ENCODE measurements at places on chromosomes 3 and 15.

DNA sequence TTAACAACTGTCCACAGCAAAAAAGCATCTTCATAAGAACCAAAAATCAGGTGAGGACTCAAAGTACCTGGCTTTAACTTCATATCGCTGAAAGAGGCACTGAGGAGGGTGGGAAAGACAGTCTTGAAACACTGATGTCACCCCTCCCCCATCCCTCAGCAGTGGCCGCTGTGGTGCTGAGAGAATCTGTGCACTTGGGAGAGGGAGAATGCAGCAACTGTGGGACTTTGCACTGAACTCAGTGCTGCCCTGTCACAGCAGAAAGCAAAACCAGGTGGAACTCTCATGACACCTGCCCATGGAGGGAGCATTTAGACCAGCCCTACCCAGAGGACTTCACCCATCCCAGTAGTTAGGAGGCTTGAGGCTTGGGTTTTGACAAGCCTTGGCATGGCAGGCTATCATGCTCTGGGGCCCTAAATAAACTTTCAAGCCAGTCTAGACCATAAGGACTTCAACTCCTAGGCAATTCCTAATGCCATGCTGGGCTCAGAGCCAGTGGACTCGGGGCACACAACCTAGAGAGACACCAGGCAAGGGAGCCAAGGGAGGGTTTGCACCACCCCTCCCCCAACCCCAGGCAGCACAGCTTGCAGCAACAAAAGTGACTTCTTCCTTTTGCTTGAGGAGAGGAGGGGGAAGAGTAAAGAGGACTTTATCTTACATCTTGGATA is 6.1 kb upstream of the ZSCAN2 start:
- no peak for DNase-seq

DNA sequence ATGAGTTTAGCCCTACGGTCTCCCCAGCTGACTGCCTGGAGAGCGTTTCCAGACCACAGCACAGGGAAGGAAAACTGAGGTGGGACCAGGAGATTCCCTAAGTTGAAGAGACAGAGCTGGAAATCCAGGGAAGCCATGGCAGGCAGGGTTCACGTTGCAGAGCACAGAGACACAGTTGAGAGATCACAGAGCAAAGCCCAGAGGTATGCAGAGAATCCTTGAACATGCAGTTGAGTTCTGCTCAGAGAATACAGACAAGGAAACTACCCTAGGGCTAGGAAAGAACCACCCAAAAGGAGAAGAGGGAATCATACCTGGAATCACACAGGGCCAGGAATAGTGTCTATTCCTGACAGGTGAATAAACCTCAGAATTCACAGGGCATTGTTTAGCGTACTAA is 14.3 kb downstream of the SLC28A1 start:
- DNase-seq, result no peak

GRCh38 chr3:45865563-45865962 is 20.8 kb upstream of the CCR9 start:
- no peak for DNase-seq

- DNase-seq, result no peak
These were observed 292.4 kb upstream of the CBLB start for GRCh38 chr3:106161246-106161645.
